HFFc6 (cell line): ENCODE measurements at places on chromosomes 13 and 19. TPM values are rescaled to one million over a fixed set of nuclear protein-coding genes. Genes with fewer than 3 reads are reported as not detected.

GRCh38 chr19:42303876-42304275 lies 1.5 kb upstream of the PAFAH1B3 start:
- DNase-seq: no peak

DNA sequence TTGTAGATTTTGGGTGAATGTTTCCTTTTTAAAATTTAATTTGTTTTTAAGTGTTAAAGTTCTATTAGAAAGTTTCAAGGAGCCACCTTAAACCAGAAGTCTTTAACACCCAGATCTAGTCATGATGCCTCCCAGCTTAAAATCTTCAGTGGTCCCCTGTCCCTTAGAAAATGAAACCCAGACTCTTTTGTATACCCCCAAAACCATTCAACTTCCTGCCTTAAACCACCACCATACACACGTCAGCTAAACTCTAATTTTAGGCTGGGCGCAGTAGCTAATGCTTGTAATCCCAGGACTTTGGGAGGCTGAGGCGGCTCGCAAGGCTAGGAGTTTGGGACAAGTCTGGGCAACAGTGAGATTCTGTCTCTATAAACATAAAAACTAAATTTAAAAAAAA lies 37.9 kb downstream of the N4BP2L1 start:
- no peak for DNase-seq

GRCh38 chr19:47188507-47189033 lies 42.4 kb downstream of the BBC3 start:
- no peak for DNase-seq

DNA sequence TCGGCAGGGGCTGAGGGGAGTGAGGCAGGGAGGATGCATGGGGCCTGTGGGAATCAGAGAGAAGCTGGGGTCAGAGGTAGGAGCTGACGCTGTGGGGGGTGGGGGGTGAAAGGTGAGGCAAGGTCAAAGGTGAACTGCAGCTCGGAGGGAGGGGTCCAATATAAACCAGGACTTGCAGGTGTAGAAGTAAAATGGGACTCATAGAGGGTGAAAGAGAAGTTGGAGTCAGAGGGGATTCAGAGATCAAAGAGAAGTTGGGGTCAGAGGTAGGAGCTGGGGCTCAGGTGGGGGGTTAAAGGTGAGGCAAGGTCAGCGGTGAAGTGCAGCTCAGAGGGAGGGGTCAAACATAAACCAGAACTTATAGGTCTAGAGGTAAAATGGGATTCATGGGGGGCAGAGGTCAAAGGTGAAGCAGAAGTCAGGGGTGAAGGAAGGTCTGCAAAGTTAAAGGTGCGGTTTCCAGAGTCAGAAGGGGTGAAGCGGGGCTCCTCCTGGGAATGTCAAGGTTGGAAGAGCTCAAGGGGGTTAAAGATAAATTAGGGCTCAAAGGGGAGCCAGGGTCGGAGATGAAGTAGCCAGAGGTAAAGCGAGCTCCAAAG lies 7.6 kb downstream of the TUBB4A start:
- no peak for DNase-seq

DNA sequence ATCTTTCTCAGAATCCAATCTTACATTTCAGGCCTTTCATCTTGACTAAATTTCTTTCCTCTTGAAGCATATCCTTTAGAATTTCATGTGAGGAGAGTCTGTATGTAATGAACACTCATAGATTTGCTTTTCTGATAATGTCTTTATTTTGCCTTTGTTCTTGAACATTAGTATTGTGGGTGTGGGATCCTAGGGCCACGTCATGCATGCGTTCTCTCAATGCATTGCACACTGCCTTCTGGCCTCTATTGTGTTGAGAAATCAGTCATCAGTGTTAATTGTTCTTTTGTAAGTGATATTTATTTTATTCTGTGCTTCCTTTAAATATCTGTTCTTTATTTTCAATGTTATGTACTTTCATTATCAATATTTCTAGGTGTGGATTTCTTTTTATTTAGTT lies 364.9 kb downstream of the OXGR1 start:
- no peak for DNase-seq

DNA sequence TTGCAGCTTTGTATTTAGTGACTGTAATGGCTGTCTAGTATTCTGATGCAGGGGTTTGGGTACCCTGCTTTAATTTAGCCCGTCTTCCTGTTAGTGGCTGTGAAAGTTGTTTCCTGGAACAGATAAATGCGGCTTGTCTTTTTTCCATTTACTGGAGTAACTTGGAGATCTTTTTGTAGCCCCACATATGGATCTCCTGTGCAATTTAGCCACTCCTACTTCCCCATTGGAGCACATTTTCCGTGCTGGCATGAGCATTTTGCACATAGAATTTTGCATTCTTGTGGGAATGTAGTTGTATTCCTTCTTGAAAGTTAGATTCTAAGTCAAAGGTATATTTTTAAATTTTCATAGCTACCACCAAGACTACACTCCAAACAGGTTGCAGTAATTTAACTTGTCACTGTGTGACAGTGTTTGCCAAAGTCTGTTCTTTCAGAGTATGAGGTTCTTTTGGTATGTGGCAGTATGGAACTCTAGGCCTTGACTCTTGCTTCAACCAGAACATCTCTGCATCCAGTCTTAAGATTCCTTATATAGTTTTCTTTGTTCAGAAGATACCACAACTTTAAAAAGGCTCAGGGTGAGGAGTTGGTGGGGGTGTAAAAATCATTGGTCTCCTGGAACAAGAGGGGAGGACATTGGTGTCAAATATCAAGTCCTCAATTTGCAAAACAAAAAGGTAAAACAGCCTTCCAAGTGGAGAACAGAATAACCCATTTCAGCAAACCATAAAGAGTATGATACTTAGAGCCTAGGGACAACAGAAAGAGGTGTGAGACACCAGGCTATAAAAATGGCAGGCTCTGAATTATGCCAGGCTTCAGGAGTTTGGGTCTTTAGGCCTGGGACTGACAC lies 21.1 kb upstream of the CCDC97 start:
- no peak for DNase-seq

ZNF575 gene
- 1.5 to 2.8 TPM (median 2.7 TPM) in 3 replicates for total RNA-seq

CYSLTR2 gene
- total RNA-seq: not detected in 3 replicates

DNA sequence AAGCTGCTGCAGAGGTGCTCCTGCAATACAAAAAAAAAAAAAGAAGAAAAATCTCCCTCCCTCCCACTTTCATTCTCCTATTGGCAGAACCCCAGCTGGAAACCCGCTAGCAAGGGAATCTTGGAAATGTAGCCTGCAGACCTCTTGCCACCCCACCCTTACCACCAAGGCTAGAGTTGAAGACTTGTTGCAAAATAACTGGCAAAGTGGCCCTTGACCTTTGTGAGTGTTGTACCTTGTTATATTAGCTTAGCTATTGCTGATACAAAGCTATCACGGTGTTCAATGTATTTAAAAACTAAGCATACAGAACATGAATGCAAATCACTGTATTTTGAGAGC lies 57.5 kb upstream of the KCTD4 start:
- no peak for DNase-seq

LILRA1 gene
- not detected in 3 replicates for total RNA-seq

GRCh38 chr13:95058680-95059079 lies 242.6 kb downstream of the ABCC4 start:
- no peak for DNase-seq

ETV2 gene
- total RNA-seq: 1.0 to 1.8 TPM (median 1.3 TPM) in 3 replicates

LGI4 gene
- total RNA-seq: 0.12 to 0.25 TPM (median 0.12 TPM) in 3 replicates

GRCh38 chr13:41495044-41495443 lies 37.7 kb downstream of the RGCC start:
- DNase-seq: no peak

RASIP1 gene
- total RNA-seq: not detected in 2 replicates

ATXN8OS gene
- total RNA-seq: not detected in 3 replicates

MYO16 gene
- not detected in 3 replicates for total RNA-seq

DNA sequence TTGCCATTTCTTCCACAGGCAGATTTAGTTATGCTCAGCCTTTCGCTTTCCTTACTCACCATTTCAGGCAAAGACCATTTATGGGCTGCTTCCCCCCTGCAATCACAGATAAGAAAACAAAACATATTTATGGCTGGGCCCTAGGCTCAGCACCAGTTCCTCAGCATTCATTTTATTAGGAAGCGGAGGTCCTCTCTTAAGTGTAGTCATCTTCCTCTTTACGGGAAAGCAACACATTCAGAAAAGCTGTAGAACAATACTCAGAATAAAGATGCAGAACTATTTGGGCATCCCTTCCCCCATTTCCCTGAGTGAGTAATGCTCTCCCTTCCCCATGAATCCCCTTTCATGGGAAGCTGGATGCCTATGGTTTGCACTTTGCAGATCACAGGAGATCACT lies 27.9 kb downstream of the FLT1 start:
- no peak for DNase-seq
